Bone marrow (tissue), 2 donors: ENCODE measurements at places on chromosomes 2 and 18.
A peak's percentile ranks its signal among the peaks of the same experiment; 100 is the strongest.

- no peak for DNase-seq
Observed at GRCh38 chr2:7121851-7122250, 204.6 kb downstream of the RNF144A start.

DNA sequence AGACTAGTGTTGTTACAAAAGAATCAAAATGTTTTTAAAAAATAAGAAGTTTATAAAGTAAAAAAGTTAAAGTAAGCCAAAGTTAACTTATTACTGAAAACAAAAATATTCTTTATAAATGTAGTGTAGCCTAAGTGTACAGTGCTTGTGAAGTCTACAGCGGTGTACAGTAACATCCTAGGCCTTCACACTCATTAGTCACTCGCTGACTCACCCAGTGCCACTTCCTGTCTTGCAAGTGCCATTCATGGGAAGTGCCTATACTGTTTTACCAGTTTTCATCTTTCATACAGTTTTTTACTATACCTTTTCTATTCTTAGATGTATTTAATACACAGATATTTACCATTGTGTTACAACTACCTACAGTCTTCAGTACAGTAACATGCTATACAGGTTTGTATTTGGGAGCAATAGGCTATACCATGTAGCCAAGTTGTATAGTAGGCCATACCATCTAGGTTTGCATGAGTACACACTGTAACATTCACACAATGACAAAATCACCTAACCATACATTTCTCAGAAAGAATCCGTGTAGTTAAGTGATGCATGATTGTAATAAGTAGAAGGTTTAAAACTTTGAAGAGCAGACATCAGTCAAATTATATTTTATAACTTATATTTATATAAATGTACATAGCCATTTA lies 13.4 kb downstream of the SERPINB7 start:
- peak; percentile 16 for DNase-seq

GRCh38 chr2:9814129-9814868 lies 29.0 kb upstream of the TAF1B start:
- DNase-seq = no peak

DNA sequence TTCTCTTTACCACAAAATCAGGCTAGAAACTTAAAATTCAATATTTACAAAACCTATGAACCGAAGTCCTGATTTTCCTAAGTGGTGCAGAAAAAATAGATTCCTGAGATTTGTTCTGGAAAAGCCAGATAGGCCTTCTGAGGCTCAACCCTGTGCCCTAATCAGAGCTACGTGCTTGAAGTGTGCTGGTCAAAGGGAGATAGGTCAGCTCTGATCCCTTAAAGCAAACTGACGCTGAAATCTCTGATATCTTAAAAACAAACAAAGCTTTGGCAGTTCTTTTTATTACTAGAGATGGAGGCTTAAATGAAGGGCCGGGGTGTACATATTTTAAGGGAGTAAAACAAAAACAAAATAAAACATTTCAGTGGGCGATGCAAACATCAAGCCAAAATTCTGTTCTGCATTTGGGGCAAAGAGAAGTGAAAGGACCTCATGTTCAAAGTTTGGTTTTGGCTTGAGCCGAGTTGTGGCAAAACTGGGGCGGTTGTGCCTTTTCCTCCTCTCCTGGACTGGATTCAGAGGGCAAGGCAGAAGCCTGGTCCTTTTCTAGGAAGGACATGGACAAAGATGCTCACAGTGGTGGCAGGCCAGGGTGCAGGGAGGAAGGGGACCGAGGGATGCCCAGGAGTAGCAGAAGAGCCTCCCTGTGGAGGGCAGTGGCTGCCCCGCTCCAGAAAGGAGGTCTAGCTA lies 295.0 kb downstream of the CDCA7 start:
- DNase-seq = no peak

- no peak for DNase-seq
Observed at GRCh38 chr2:157055660-157056199, 201.8 kb upstream of the GALNT5 start.

- no peak for DNase-seq
Observed at GRCh38 chr2:156483741-156484173, 47.6 kb downstream of the GPD2 start.

GRCh38 chr2:18662689-18663088 lies 73.3 kb upstream of the NT5C1B start:
- no peak for DNase-seq

DNA sequence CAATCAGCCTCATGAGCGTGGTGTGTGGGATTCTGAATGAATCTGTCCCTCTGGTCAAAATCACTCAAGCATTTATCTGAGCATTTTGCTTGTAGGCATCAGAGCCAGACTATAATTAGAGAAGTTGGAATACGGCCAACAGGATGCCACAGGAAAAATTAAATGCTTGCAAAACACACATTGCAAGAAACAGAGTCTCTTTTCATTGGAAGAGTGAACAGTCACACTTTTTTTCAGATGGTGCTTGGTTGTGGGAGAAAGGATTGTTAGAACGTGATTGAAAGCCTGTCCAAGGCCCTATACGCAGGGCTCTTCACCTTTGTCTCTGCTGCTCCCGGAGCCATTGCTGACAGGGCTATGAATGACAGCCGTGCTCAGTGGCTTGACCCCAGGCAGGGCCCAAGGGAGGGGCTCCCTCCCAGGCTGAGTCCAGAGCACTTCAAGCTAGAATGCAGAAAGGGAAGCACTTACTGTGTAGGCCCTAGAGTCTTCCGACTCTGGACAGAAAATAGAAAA lies 59.8 kb downstream of the SNTG2 start:
- no peak for DNase-seq

GRCh38 chr2:21270708-21271122 lies 146.9 kb downstream of the TDRD15 start:
- DNase-seq = no peak
